ENCODE measurements at places on chromosomes 16 and 17. TPM values are rescaled to one million over a fixed set of nuclear protein-coding genes. Genes with fewer than 3 reads are reported as not detected.

NKD1 gene
- total RNA-seq: 6.3 TPM

GPRC5B gene
- total RNA-seq: 16.4 TPM

PRDM7 gene
- total RNA-seq: not detected

PABPN1L gene
- total RNA-seq: not detected

STXBP4 gene
- 7.0 TPM for total RNA-seq

ALOX15B gene
- total RNA-seq: 0.85 TPM

CASKIN1 gene
- total RNA-seq: under 0.01 TPM

KRT13 gene
- total RNA-seq: not detected

ACSM5 gene
- not detected for total RNA-seq

TRPV2 gene
- 7.7 TPM for total RNA-seq

ITGB4 gene
- total RNA-seq: 0.17 TPM

IGSF6 gene
- not detected for total RNA-seq

SLC13A2 gene
- total RNA-seq: not detected

ARL5C gene
- not detected for total RNA-seq

ACSF3 gene
- 39.7 TPM for total RNA-seq

GNAO1 gene
- 0.34 TPM for total RNA-seq

ADORA2B gene
- 14.9 TPM for total RNA-seq

SEPTIN12 gene
- total RNA-seq: not detected

SCGB1C2 gene
- not detected for total RNA-seq

KRT9 gene
- total RNA-seq: not detected

CLDN9 gene
- total RNA-seq: not detected

TNFSF12 gene
- 17.4 TPM for total RNA-seq

TNK1 gene
- total RNA-seq: 0.47 TPM

C1QL1 gene
- total RNA-seq: 13.5 TPM

CA5A gene
- not detected for total RNA-seq

CCL22 gene
- total RNA-seq: not detected

SLC43A2 gene
- total RNA-seq: 2.9 TPM

CCDC144A gene
- total RNA-seq: 1.6 TPM

RTN4RL1 gene
- total RNA-seq: 0.58 TPM

ELAC2 gene
- total RNA-seq: 55.0 TPM

MYL11 gene
- total RNA-seq: not detected

MATCAP1 gene
- 9.5 TPM for total RNA-seq

TPSB2 gene
- total RNA-seq: not detected

KRTAP4-5 gene
- total RNA-seq: not detected

GPR139 gene
- total RNA-seq: not detected

TBX2 gene
- 8.8 TPM for total RNA-seq

POLDIP2 gene
- 80.8 TPM for total RNA-seq

PRAC1 gene
- total RNA-seq: not detected

SPATA22 gene
- 2.7 TPM for total RNA-seq

CEP131 gene
- 7.0 TPM for total RNA-seq

RAP1GAP2 gene
- 1.1 TPM for total RNA-seq

C16orf92 gene
- not detected for total RNA-seq

PERCC1 gene
- total RNA-seq: not detected

VMO1 gene
- total RNA-seq: 0.58 TPM

MYH8 gene
- 4.1 TPM for total RNA-seq

TSNAXIP1 gene
- total RNA-seq: 0.26 TPM

ABCC12 gene
- total RNA-seq: under 0.01 TPM

STAT5A gene
- 28.2 TPM for total RNA-seq

OTOA gene
- not detected for total RNA-seq

GNGT2 gene
- not detected for total RNA-seq

SHISA6 gene
- total RNA-seq: not detected

All from pericardium fibroblast (primary cell).